ENCODE measurements at places on chromosomes 4 and X. TPM values are rescaled to one million over a fixed set of nuclear protein-coding genes. Genes with fewer than 3 reads are reported as not detected.

GRCh38 chr4:168269896-168270295, 48.7 kb downstream of the DDX60 start:
- no peak for DNase-seq
- H3K27me3 ChIP-seq: no peaks in the 10 kb centered on the region
- H3K27ac ChIP-seq: no peak overlapping the region
- no peaks in the 10 kb centered on the region for H3K36me3 ChIP-seq
- H3K4me1 ChIP-seq: no peaks in the 10 kb centered on the region

DNA sequence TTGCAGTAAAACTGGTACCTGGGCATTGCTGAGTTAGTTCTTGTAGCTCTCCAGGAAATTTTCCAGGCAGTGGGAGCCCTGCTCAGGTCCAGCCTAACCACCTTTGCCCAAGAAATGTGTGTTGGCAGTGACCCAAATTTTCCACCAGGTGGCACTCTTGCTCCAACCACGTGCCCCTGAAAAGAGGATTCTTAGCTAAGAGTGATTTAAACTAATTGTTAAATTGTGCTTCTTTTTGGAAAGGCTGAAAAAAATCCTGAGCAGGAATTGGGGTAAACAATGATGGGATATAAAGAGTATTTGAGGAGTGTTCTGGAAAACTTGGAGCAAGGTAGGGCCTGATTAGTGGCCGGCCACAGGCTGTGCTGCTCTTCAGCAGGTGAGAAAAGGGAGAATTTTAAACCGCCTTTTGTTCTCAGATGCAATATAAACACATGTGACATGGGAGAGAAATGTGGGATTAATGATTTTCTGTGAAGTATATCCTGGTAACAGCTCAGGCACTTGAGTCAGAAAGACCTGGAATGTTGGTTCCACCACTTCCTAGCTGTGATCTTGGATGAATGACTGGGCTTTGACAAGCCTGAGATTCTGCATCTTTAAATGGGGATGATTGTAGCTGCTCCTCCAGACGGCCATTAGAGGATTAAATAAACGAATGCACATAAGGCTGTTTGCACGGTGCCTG, 219.6 kb downstream of the PTTG2 start:
- no peaks in the 10 kb centered on the region for H3K4me1 ChIP-seq
- no peak overlapping the region for H3K27ac ChIP-seq
- H3K27me3 ChIP-seq: no peaks in the 10 kb centered on the region
- no peak overlapping the region for H3K4me3 ChIP-seq

Gene ZNF141
- total RNA-seq: 71.9 TPM

GRCh38 chr4:140740422-140740821, 15.8 kb downstream of the TBC1D9 start:
- H3K27me3 ChIP-seq: no peaks in the 10 kb centered on the region
- no peak overlapping the region for H3K27ac ChIP-seq
- peaks cover 27% of the 10 kb centered on the region for H3K4me1 ChIP-seq
- H3K36me3 ChIP-seq: no peaks in the 10 kb centered on the region
- DNase-seq: no peak

Gene LNX1
- total RNA-seq: not detected

DNA sequence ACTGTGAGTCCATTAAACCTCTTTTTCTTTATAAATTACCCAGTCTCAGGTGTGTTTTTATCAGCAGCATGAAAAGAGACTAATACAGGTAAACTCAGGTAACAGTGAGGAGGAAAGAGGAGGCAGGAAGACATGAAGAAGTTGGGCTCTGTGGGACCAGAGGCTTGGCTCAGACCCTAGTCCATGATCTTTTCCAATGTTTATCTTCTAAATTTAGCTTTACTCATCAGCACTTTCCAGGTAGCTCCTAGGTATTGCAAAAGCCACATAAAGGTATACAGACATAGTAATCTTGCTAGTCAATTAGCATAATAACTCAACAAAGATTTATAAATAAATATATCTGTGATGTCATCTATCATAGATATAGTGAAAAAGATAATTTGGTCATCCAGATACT, 11.2 kb upstream of the FRYL start:
- H3K4me3 ChIP-seq: no peak overlapping the region
- peaks cover 8% of the 10 kb centered on the region for H3K4me1 ChIP-seq
- H3K27ac ChIP-seq: no peak overlapping the region
- no peak for DNase-seq
- H3K36me3 ChIP-seq: no peaks in the 10 kb centered on the region

DNA sequence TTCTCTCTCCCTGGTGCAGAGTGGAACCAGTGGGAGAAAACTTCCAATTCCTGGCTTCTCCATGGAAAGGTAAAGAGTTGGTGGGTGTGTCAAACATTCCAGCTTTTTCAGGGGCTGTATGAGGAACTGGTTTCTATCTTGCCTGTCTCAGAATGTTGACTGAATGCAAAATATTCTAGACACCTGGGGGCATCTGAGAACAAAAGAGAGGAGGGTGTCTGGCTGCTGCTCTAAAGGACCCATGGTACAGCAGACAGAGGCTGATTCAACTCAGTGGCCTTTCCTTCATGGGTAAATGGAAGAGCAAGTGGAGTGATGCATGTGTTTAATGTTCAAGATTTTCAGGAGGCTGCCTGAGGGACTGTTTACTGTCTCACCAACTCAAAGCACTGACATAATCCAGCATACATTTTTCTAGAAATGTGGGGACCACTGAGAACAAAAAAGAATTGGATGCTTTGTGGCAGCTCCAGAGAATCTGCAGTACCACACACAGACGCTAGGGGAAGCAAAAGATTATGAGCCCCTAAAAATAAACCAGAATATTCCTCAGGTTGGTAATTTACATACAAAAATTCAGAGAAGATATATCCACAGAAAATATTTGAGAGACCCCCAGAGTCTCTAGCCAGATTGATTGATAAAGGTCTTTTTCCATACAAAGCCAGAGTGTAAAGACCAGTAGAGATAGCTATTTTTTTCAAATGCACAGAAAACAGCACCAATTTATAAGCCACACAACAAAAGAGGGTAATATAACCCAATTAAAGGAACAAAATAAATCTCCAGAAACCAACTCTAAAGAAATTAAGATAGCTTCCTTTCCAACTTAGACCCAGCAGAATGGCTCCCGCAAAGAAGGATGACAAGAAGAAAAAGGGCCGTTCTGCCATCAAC, 48.0 kb upstream of the STARD8 start:
- H3K36me3 ChIP-seq: no peaks in the 10 kb centered on the region
- DNase-seq: peak; percentile 51
- no peak overlapping the region for H3K27ac ChIP-seq
- no peak overlapping the region for H3K4me3 ChIP-seq

Gene TMEM156
- 240 TPM for total RNA-seq

DNA sequence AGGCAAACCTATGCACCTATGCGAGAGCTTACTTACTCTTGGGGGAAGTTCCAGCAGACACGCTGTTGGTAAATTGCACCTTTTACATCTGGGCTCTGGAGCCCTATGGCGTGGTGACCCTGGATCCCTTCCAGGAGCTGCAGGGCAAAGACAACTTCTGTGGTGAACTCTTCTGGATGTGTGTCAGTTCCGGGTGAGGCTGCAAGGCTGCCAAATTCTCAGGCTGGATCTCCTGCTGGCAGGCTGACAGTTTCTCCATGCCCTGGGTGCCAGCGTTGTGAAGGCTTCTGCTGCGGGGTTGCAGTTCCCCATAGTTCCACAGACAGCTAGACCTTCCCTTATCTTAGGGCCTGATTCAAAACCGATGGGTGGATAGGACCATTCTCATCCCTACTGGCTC, 37.9 kb downstream of the RAP2C start:
- H3K36me3 ChIP-seq: no peaks in the 10 kb centered on the region
- DNase-seq: no peak
- H3K27ac ChIP-seq: no peak overlapping the region
- no peak overlapping the region for H3K4me3 ChIP-seq
- no peaks in the 10 kb centered on the region for H3K4me1 ChIP-seq

Gene TCEAL1
- total RNA-seq: 34.2 TPM

DNA sequence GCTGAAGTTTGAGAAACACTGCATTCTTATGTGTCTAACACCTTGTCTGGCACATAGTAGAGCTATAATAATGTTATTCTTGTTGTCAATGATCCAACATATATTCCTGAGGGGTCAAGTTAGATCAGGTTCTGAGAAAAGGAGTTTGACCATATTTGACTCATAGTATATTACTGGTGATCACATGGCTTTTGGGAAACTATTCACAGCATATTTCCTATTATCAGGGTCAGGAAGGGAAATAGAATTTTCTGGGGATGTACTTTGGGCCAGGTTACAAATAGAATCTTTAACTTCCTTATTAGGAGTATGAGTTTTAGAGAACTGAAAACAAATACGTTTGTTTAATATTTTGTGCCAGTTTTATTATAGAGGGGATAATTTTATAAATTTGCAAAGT, 11.6 kb downstream of the IL15 start:
- H3K4me1 ChIP-seq: no peaks in the 10 kb centered on the region
- DNase-seq: no peak
- H3K27me3 ChIP-seq: no peaks in the 10 kb centered on the region

DNA sequence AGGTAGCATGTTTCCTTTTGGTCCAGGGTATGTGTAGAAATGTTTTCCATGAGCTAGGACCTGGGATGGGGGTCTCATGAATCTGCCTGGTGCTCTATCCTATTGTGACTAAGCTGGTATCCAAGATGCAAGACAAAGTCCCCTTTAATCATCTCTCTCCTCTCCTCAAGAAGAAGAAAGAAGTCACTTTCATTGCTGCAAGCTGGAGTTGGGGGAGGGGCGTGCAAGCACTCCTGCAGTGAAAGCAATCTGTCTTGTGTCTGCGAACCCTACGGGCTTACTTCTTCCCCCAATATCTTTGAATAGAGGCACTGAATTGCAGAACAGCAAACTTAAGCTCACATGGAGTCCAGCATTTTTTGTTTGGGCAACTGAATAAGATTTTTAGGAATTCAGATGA, 27.2 kb upstream of the GRPR start:
- H3K4me1 ChIP-seq: peaks cover 6% of the 10 kb centered on the region
- no peaks in the 10 kb centered on the region for H3K36me3 ChIP-seq
- DNase-seq: no peak
- no peak overlapping the region for H3K27ac ChIP-seq

Gene MAGEE1
- 0.76 TPM for total RNA-seq

Gene ADH1A
- total RNA-seq: not detected

GRCh38 chrX:110051559-110051958, 48.6 kb downstream of the TMEM164 start:
- H3K4me3 ChIP-seq: no peak overlapping the region
- no peak overlapping the region for H3K27ac ChIP-seq
- no peaks in the 10 kb centered on the region for H3K27me3 ChIP-seq
- no peak for DNase-seq
- no peaks in the 10 kb centered on the region for H3K36me3 ChIP-seq

Gene EGFL6
- not detected for total RNA-seq

Gene PPBP
- not detected for total RNA-seq

GRCh38 chrX:120459309-120459708, 9.8 kb downstream of the LAMP2 start:
- H3K36me3 ChIP-seq: no peaks in the 10 kb centered on the region
- no peaks in the 10 kb centered on the region for H3K27me3 ChIP-seq
- DNase-seq: no peak
- H3K27ac ChIP-seq: peak overlapping the region; percentile 93

Gene FRG1
- 27.3 TPM for total RNA-seq

GRCh38 chrX:13371186-13371585, 51.3 kb upstream of the ATXN3L start:
- DNase-seq: no peak
- H3K4me3 ChIP-seq: no peak overlapping the region
- no peaks in the 10 kb centered on the region for H3K27me3 ChIP-seq
- H3K27ac ChIP-seq: no peak overlapping the region
- H3K36me3 ChIP-seq: no peaks in the 10 kb centered on the region

DNA sequence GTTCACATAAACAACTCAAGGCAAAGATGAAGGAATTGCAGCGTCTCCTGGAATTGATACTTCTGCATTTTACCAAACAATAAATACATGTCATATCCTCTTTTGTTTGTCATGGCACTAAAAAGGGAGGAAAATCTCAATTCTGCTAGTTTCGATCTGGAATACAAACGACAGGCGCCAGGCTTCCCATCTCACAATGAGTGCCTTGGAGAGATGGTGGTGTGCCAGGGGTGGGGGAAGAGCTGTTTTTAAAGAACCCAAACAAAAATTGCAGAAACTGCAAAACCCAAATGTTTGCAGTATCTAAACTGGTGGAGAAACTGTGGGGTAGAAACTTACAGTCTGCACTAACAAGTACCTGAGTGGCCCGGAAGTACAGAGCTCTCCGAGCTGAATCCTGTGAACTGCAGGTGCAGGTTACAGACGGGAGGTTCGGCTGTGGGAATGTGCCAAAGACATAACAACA, 53.0 kb upstream of the KLF3 start:
- H3K36me3 ChIP-seq: no peaks in the 10 kb centered on the region
- H3K4me3 ChIP-seq: no peak overlapping the region
- no peak overlapping the region for H3K27ac ChIP-seq
- no peak for DNase-seq

- H3K4me3 ChIP-seq: no peak overlapping the region
- no peaks in the 10 kb centered on the region for H3K36me3 ChIP-seq
- H3K27ac ChIP-seq: no peak overlapping the region
These were observed 125.9 kb downstream of the SHISA3 start for GRCh38 chr4:42523066-42523718.

GRCh38 chr4:82984459-82984858, 26.2 kb downstream of the LIN54 start:
- no peak overlapping the region for H3K4me3 ChIP-seq
- no peak overlapping the region for H3K27ac ChIP-seq
- no peaks in the 10 kb centered on the region for H3K27me3 ChIP-seq
- H3K4me1 ChIP-seq: no peaks in the 10 kb centered on the region

- no peaks in the 10 kb centered on the region for H3K36me3 ChIP-seq
- no peaks in the 10 kb centered on the region for H3K27me3 ChIP-seq
- H3K4me1 ChIP-seq: no peaks in the 10 kb centered on the region
These were observed 182.7 kb downstream of the ANK2 start for GRCh38 chr4:113232194-113232593.

GRCh38 chr4:19961091-19961490, 290.6 kb upstream of the SLIT2 start:
- DNase-seq: no peak
- no peaks in the 10 kb centered on the region for H3K4me1 ChIP-seq
- no peaks in the 10 kb centered on the region for H3K36me3 ChIP-seq
- no peak overlapping the region for H3K4me3 ChIP-seq
- H3K27ac ChIP-seq: no peak overlapping the region

DNA sequence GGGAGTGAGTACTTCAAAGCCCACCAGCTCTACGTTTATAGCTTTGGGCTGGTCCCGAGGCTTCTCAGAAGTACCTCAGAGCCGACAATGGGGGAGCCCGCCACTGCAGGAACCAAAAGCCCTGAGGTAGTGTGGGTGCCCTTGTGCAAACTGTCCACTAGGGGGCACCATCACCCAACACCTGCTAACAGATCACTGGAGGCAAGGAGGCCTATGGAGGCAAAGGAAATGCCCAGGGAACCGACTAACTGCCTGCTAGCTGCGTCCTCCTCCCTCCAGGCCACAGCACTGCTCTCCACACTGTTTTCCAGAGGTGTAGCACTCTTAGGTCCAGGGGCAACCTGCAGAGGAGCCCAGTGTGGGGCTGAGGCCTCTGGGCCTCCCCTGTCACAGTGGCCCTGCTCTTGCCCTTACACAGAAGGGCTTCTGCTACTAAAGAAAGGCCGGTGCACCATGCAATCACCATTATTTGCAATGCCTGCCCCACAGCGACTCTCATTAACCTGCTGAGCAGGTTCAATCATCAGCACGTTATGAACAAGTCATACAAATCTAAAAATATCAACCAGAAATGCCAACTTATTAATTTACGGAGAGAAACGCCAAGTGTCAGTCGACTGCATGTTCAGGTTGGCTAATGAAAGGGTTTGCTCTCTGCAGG, 159.1 kb downstream of the NSUN7 start:
- peak; percentile 88 for DNase-seq
- H3K27ac ChIP-seq: no peak overlapping the region
- H3K36me3 ChIP-seq: no peaks in the 10 kb centered on the region
- no peaks in the 10 kb centered on the region for H3K4me1 ChIP-seq
